ENCODE measurements at places on chromosomes 2 and 18. TPM values are rescaled to one million over a fixed set of nuclear protein-coding genes. Genes with fewer than 3 reads are reported as not detected.

ERFE gene
- total RNA-seq, result 0.66 TPM

PMAIP1 gene
- 10.4 TPM for total RNA-seq

NRBP1 gene
- 107 TPM for total RNA-seq

KIAA2012 gene
- not detected for total RNA-seq

G6PC2 gene
- not detected for total RNA-seq

LOXHD1 gene
- total RNA-seq, result not detected

DUSP19 gene
- 1.6 TPM for total RNA-seq

CSRNP3 gene
- total RNA-seq, result not detected

MOGAT1 gene
- not detected for total RNA-seq

EFEMP1 gene
- total RNA-seq, result 2,267 TPM

TRAK2 gene
- 25.5 TPM for total RNA-seq

SNRPD1 gene
- 35.1 TPM for total RNA-seq

BCL11A gene
- 0.36 TPM for total RNA-seq

GALNT5 gene
- total RNA-seq, result 6.4 TPM

IKZF2 gene
- 0.09 TPM for total RNA-seq

Data from endothelial cell of coronary artery (primary cell).